ENCODE measurements at places on chromosomes 3 and 15. TPM values are rescaled to one million over a fixed set of nuclear protein-coding genes. Genes with fewer than 3 reads are reported as not detected.

GPR171 gene
- not detected for total RNA-seq

IQCF5 gene
- not detected for total RNA-seq

C3orf33 gene
- 14.8 TPM for total RNA-seq

SLC4A7 gene
- total RNA-seq, result 12.9 TPM

Data from body of pancreas (tissue), 4 donors.